Stimulated activated CD4-positive, alpha-beta T cell treated with anti-CD3 and anti-CD28 coated beads, Interleukin-2, amount 100 ng/mL, for 24 hours (primary cell): ENCODE measurements at places on chromosomes 3 and 15.

DNA sequence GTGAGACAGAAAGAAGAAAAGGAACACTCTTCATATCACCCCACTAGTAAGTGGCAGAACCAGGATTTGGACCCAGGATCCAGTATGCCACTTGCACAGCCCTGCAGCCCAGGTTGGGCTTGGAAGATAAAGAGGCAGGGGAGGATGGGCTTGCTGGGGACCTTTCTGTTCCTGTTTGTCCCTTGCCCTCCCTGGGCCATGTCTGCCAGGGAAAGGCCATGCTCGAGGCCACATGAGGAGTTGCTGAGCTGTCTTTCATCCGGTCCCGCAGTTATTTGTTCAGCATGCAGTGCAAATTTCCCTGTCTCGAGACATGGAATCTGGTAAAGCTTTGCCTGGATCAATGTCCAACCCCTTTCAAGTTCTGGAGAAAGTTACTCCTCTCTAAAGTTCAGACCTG lies 116.0 kb upstream of the MRPS22 start:
- DNase-seq = no peak

GRCh38 chr15:35379972-35380371 lies 166.0 kb downstream of the DPH6 start:
- no peak for DNase-seq

- DNase-seq = peak; percentile 87
Observed at GRCh38 chr3:58568572-58569286, 8.5 kb downstream of the FAM107A start.

DNA sequence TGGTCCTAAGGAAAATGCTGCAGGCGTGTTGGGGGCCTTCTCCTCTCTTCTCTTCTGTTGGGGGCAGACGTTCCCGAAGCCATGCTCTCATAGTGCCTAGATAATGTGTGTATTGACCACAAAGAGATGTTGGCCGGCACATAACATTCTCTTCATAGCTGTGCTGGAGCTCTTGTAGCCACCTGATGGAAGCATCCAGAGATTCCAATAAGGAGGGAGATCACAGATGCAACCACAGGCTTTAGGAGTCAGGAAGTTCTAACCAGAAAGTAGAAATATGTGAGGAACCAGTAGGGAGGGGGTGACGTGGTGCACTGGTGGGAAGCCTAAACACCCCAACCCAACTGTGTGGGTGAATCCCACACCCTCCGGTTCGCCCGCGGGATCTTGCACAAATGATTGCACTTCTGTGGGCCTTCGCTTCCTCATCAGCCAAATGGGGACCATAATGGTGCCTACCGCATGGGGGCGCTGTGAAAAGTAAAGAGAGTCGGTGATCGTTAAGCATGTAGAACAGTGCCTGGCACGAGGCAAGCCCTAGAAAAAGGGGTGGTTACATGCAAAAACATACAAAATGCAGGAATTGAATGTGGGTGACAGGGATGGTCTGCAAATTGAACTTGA lies 87.8 kb downstream of the TOP2B start:
- DNase-seq = no peak

DNA sequence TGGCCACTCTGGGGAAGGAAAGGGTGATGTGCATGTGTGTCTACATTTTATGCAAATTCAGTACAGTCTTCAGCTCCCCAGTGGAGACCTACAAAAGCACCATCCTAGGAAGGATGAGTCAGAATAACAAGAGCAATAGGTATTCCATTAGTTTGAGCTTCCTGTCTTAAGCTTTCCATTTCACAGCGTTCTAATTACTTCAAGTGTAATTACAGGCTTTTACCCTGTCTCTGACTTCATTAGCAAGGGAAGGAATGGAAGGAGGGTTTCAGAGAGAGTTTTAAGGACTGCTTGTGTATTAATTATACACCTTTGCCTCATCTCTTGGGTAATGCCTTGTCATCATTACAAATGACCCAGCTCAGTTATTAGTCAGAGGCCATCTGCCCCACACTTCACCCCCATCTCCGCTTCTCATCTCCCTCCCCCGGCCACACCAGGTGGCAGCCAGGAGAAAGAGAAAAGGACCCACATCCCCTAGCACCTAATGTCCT lies 202.8 kb upstream of the MRPL3 start:
- no peak for DNase-seq

DNA sequence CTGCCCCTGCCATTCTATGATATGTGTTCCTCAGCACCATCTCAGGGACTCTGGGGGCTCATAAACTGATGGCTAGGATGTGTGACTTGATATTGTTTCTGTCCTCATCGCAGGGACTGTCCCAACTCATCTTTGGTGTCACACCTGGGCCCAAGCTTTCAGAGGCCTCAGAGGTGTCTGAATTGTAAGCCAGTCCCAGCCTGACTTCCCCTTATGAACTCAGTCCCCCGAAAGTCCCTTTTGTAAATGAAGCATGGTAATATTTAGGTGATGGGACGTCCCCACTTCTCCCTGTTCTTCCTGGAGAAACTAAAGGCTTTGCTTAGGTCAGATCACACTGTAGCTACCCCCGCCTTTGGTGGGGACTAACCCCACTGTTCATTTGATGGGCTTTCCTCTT lies 142.4 kb upstream of the TLE3 start:
- DNase-seq = peak; percentile 19

- DNase-seq = no peak
Observed at GRCh38 chr3:169071003-169071402, 592.5 kb downstream of the MECOM start.

GRCh38 chr3:167862104-167862730 lies 126.7 kb downstream of the SERPINI1 start:
- DNase-seq = no peak

GRCh38 chr3:133840055-133840737 lies 34.6 kb downstream of the SRPRB start:
- DNase-seq = no peak

- no peak for DNase-seq
Observed at GRCh38 chr15:65336493-65337435, 32.3 kb downstream of the RNU5B-1 start.

DNA sequence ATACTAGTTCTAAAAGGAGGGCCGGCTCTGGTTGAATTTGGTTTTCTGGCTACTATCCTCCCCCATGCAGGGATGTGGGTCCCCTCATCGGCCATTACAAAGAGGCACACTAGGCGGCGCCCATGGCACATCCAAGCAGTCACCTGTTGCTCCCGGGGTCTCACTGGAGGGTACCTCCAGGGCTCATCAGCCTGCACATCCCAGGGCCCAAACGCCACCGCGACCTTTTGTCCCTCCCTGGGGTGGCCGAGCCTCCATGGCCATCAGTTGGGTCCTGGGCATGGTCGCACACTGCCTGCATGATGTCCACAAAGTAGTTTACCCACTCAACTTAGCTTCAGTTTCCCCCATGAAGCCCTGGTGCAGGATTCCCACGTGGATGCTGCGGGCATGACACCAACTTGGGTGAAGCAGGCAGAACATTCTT lies 28.3 kb downstream of the IDH3A start:
- DNase-seq = peak; percentile 31

DNA sequence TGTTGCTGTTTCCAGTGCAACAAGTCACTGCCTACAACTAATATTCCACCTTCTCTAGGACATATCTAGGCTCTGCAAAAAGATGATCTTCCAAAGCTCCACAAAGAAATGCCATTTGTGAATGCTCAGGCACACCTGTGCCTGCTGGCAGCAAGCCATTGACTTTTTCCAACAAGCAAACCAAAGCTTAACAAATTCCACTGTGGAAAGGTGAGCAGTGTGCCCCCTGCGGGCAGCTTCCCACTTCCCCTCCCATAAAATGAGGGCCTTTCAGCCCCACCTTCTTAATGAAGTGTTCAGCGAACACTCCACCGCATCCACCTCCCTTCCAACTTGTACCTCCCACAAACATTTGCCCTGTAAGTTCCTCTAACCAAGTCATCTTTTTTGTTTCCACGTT lies 157.5 kb upstream of the SLC24A5 start:
- DNase-seq = no peak

GRCh38 chr3:177251755-177252154 lies 54.5 kb upstream of the TBL1XR1 start:
- DNase-seq = no peak

DNA sequence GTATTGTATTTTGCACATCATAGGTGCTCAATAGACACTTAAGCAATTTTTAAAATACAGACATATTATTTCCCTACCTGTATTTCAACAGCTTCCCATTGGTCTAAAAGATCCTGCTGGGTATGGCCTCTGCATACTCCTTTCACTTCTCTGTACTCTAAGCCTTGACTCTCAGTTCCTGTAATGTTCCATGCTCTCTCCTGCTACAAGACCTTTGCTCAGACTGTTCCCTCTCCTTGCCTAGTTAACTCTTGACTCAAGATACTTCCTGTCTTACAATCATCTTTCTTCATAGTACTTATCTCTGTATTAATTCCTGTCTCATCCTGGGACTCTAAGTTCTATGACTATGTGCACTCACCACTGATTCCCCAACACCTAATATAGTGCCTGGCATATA lies 1.7 kb downstream of the SCN11A start:
- DNase-seq = no peak

DNA sequence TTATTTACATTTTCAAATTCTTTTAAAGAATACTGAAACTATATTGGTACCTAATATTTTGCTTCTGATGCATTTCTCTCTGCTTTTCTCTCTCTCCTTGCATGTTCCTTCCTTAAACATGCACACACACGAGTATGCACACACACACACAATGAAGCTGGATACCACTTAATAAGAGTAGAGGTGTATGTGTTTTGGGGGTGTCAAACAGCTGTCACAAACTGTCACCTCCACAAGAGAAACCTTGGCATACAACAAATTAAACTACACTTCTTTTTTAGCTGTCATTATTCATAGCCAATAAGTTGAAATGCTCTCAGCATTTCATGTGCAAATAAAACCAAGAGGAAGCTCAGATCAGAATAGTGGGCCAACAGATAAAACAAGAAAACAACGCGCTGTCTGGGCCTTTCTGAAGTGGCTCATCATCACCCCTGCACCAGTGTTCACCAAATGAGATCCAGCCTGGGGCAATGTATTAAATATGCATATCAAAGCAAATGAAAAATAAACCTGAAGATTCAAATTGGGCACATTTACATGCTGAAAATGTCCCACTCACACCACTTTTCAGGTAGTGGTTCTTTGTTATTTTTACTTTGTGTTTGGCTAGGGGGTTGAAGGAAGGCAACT lies 9.7 kb downstream of the MEIS2 start:
- no peak for DNase-seq

DNA sequence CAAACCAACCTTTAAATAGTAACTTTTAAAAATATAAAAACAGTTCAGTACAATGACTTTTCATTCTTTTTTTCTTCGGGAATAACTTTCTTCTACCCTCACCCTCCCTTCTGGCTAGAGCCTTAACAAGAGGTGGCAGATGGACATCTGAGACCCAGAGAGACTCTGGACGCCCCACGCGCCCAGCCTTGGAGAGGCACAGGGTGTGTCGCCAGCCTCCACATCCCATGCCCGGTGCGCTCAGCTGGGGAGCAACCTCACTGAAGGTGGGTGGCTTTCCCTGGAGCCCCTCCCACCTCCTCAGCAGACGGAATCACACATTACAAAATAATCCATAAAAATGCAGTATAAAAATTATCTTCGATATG lies 49.5 kb downstream of the TLE3 start:
- DNase-seq = no peak

GRCh38 chr3:136817448-136817847 lies 1.5 kb upstream of the SLC35G2 start:
- DNase-seq = no peak

DNA sequence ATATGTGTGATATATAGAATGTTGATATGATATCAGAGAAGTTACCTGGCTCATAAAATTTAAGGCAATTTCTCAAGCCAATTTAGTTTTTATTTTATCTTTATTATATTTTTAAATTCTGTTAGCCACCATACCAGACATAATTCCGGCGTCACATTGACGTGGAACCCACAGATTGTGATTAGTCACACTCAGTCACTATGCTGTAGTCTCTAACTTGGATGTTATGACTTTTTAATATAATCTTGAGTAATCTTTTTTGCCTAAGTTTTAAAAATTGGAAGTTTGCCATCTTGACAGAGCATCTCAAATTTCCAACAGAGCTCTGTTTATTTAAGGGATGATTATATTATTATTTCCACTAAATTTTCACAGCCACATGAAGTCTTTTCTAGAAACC lies 9.7 kb upstream of the DCLK3 start:
- DNase-seq = no peak

GRCh38 chr15:60464836-60465630 lies 13.9 kb downstream of the ICE2 start:
- no peak for DNase-seq

- DNase-seq = no peak
Observed at GRCh38 chr15:61083788-61084134, 145.3 kb downstream of the RORA start.
